ENCODE measurements at places on chromosomes 3 and 15. TPM values are rescaled to one million over a fixed set of nuclear protein-coding genes. Genes with fewer than 3 reads are reported as not detected.

DNA sequence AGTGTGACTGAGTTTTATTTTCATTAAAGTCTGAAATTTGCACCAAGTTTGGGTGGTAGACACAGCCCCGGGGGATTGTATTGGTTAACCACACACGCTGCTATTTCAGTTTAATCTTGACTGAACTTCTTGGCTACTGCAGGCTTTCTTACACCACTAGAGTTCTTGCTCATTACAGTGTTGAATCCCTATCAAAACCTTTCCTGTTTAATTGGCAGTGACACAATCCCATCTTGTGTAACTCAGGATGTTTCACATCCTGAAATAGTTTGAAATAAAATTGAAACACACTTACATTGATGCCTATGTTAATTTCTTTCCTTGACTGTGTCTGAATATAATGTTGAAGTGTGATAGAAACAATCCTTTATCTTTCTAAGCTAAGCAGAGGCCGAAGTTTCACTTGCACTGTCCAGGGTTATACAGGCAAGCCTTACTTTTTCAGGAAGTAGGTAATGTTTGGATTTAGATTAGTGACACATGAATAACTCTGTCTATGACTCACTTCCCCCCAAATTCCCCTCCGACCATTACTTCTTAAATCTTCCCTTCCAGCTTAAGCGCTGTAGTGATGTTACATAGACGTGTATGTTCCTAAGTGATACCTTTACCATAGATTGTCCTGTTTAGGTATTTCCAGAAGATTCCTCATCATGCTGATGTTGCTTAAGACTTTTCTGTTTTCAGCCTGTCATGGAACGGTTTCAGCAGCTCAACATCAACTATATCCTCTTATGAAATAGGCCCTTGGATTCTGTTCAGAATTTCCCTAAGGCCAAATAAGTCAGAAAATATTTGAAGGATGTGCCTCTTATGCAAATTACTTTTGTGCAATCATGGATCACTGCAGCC is 16.8 kb downstream of the ATG7 start:
- DNase-seq: no peak

DNA sequence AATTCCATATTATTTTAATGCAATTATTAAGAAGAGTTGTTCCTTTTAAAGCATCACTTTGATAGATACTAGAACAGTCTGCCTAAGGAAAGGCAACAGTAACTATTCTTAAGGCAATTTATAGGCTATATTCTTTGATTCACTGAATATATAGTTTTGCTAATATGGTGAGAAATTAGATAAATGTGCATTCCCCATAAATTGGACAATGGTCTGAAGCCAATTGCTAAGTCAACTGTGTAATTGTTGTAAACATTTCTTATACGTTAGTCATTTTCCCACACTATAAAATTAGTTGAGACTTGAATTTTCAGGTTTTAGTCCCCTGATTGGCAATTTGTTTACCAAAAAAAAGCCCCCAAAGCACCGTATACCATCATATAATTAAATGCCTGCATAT is 263.0 kb upstream of the NECTIN3 start:
- DNase-seq: no peak

GRCh38 chr3:192505731-192506130 is 221.6 kb downstream of the FGF12 start:
- DNase-seq: no peak

DNA sequence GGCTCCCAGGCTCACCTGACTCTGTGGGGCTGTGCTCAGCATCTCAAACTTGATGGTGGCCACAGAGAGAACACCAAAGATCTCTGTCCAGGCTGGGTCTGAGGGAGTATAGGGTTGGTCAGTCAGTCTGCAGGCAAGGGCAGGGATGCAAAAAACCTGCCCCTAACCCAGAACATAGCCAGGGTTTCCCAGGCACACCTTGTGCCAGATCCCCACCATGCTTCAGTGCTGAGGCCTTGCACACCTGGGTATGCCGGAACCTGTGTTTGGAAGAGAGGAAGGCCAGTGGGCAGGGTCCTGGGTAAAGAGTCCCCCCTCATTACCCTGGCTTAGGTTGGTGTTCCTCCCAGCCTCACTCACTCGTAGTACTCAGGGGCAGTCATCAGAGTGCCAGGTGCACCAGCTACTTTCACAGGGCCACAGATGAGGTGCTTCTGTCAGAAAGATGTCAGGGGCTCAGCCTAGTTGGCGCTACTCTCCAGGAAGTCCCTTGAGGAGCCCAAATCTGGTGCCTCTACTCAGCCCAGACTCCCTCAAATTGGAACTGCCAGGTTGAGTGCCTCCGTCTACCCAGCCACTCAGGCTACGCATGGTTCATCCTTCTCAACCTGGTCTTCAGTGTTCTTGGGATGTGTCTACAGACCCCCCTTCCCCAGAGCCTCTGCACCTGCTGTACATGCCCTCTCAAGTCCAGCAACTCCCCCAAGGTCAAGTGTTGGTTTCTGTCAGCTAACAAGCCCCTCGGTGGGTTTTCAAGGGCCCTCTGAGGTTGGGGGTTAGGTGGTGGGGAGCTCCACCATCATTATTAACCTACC is 1.8 kb downstream of the DALRD3 start:
- DNase-seq: no peak

DNA sequence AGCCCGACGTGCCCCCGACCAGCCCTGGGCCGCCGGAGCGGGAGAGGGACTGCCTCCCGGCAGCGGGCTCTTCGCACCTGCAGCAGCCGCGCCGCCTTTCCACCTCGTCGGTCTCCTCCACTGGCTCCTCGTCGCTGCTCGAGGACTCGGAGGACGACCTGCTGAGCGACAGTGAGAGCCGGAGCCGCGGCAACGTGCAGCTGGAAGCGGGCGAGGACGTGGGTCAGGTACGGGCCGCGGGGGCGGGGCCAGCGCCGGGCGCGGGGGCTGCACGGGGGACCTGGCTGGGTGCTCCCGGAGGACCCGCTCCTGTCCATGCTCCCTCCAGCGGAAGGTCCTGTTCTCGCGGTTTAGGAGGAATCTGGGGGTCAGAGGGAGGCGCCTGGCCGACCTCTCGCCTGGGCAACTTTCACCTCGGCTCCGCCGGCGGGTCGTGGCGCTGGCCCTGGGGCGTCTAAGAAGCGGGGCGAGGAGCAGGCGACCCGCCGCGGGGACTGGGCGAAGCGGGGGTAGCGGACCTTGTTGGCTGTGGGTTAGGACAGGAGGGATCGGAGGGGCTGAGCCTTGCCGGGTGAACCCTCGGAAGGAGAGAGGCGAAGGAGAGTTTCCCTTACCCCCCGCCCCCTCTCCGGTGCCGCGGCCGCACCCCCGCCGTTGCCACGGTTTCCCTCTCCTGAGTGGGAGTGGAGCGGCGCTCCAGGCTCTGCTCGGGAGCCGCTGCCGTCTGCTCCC is 682 bp downstream of the ITPKA start:
- DNase-seq: no peak

Gene CHRNA7
- total RNA-seq: 7.3 TPM

Gene CFAP20DC
- total RNA-seq: 3.6 TPM

- no peak for DNase-seq
Measured at GRCh38 chr15:63366451-63366850, 15.2 kb downstream of the CA12 start.

GRCh38 chr15:32952901-32953532 is 235.2 kb downstream of the GREM1 start:
- no peak for DNase-seq

Gene MESP2
- 0.27 TPM for total RNA-seq

Gene CEMIP
- 7.1 TPM for total RNA-seq

Gene SLC22A13
- total RNA-seq: 1.4 TPM

DNA sequence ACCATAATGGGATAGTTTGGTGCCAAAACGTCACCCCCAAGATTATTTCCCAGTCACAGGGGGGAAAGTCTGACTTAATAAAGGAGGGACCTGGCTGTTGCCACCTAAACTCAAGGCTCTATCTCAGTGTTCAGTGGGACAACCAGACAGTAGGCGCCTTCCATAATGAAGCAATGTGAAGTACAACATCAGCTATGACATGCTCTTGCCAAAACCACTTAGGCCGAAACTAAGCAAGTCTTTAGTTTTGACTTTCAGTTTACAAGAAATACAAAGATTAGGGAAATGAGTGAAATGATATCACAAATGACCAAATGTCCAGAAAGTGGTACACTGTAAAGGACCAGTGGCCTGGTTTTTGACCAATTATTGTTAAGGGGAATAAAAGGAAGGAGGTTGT is 32.9 kb downstream of the SOX14 start:
- no peak for DNase-seq

- no peak for DNase-seq
Measured at GRCh38 chr3:111173906-111174305, 102.3 kb downstream of the NECTIN3 start.

Gene GABRG3
- 14.0 TPM for total RNA-seq

Gene TMEM40
- not detected for total RNA-seq

Gene COL6A5
- total RNA-seq: 1.5 TPM

Gene CCR9
- total RNA-seq: not detected

DNA sequence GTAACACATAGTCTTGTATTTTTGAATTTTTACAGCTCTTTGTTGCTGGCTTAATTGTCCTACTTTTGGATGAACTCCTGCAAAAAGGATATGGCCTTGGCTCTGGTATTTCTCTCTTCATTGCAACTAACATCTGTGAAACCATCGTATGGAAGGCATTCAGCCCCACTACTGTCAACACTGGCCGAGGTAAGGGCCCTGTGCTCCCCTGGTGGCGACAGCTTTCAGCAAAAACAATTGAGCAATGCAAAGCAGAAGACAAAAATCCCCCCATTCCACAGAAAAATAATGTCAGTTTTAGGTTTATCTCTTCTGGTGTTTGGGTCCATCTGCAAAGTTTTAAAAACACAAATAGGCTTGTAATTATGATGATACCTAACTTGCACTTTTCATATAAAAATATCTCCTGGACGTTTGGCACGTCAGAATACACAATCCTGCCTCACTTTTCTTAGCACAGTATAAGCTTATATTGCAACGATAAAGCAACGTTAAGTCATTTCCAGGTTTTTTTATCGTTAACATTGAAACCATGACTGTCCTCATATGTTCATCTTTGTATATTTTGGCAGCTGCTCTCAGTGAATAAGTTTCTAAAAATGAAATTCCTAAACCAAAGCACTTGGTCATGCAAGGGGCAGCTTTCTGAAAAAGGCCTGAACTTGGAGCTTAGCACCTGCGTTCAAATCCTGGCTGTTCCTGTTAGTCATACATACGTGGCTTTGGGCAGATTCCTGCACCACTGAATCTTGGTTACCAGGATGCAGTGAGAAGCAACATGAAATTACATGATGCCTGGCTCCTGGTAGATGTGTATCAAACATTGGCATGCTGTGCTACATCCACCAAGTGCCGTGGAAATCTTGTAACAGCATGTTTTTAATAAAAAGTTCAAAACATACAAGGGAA is 8.5 kb downstream of the SEC61A1 start:
- DNase-seq: no peak

- DNase-seq: no peak
Measured at GRCh38 chr15:91223863-91224262, 123.8 kb downstream of the SV2B start.

GRCh38 chr3:123310741-123311140 is 109.0 kb downstream of the SEC22A start:
- DNase-seq: no peak

Gene MB21D2
- 41.1 TPM for total RNA-seq

Gene GPR27
- 15.7 TPM for total RNA-seq

- DNase-seq: no peak
Measured at GRCh38 chr3:184300378-184300720, 1.3 kb downstream of the PSMD2 start.

GRCh38 chr15:83295417-83295816 is 11.0 kb upstream of the BNC1 start:
- no peak for DNase-seq

Gene SST
- total RNA-seq: 10.0 TPM

DNA sequence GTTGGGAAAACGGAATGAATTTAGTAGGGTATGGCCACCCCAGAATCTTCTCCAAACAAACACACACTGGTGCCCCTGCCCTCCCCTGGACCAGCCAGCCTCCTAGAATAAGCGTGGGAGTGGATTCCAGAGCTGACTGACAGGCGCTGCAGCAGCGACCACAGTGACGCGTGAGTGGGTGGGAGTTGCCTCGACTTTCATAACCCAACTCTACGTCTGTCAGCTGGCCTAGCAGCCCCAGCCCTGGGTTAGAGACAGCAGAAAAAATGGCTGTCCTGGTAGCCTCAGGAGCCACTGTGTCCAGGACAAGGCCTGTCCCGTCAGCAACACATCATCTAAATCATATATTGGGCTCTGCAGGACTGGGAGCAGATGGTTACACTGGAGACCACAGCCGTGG is 10.0 kb downstream of the PLA2G4B start:
- DNase-seq: no peak

- DNase-seq: no peak
Measured at GRCh38 chr15:34818526-34818925, 23.2 kb upstream of the ACTC1 start.

All from cerebellum (tissue), 4 donors.